Spinal cord (tissue), 10 donors: ENCODE measurements at places on chromosomes 2 and 18.

DNA sequence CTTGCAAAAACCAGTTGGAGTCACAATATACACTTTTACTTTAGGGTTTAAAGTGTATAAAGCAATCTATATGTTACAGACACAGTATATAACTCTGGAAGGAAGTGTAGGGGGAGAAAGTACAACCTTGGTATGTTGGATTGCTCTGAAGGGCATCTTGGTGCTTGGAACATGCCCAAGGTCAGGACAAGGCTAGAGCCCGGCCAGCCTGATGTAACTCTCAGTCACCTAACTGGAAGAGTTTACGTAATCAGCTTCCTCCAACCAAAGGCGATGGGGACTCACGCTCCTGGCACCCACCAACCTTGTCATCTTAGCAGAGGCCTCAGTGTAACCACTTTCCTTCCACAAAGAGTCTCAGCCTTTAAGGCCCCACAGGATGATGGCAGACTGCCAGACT is 181.1 kb upstream of the ACAA2 start:
- H3K4me1 ChIP-seq, result peaks cover 3% of the 10 kb centered on the region
- H3K27me3 ChIP-seq, result no peaks in the 10 kb centered on the region

DNA sequence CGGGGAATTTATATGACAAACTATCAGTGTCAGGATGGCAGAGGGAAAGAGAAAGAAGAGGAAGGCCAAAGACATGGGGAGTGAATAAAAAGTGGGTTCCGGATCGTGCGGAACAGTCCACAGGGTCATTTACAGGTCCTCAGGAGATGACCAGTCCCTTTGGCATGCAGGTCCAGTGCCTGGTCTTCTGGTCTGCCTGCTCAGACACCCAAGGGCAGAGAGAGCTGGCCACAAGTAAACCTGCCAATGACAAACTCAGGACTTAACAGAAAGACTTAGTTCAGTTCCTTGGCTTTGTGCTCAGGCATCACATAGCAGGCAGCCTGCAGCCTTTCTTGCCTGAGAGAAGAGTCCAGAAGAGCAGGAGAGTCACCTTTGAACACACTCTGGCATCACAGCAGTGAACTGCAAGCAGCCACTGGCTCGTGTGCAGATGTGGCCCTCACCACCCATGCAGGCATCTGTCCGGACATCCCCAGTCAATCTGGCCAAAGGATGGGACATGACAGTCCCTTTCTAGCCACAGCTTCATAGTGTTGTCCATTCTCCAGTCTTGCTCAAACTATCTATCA is 14.0 kb downstream of the TMEM127 start:
- H3K36me3 ChIP-seq, result peaks cover 51% of the 10 kb centered on the region
- H3K27me3 ChIP-seq, result no peaks in the 10 kb centered on the region
- no peak overlapping the region for H3K4me3 ChIP-seq
- peaks cover 5% of the 10 kb centered on the region for H3K4me1 ChIP-seq

- peak overlapping the region; percentile 92 for H3K27ac ChIP-seq
- no peaks in the 10 kb centered on the region for H3K27me3 ChIP-seq
- H3K4me3 ChIP-seq, result peak overlapping the region; percentile 42
- DNase-seq, result peak; percentile 49
- peaks cover 30% of the 10 kb centered on the region for H3K4me1 ChIP-seq
These were observed 125.5 kb upstream of the ZNF516 start for GRCh38 chr18:76620321-76621170.

GRCh38 chr2:153404792-153405191 is 73.8 kb downstream of the RPRM start:
- H3K27ac ChIP-seq, result no peak overlapping the region
- no peaks in the 10 kb centered on the region for H3K27me3 ChIP-seq
- H3K4me1 ChIP-seq, result no peaks in the 10 kb centered on the region
- H3K36me3 ChIP-seq, result no peaks in the 10 kb centered on the region
- H3K4me3 ChIP-seq, result no peak overlapping the region
